Uterus (tissue), 4 donors: ENCODE measurements at places on chromosomes 2 and 18. TPM values are rescaled to one million over a fixed set of nuclear protein-coding genes. Genes with fewer than 3 reads are reported as not detected.

GRCh38 chr2:201696151-201696659 lies 2.2 kb downstream of the MPP4 start:
- no peaks in the 10 kb centered on the region for H3K4me1 ChIP-seq
- H3K27me3 ChIP-seq, result no peaks in the 10 kb centered on the region
- peak overlapping the region; percentile 50 for H3K27ac ChIP-seq
- no peaks in the 10 kb centered on the region for H3K36me3 ChIP-seq

Gene VWA3B
- total RNA-seq, result not detected

Gene NYAP2
- not detected for total RNA-seq

- DNase-seq, result no peak
- H3K27me3 ChIP-seq, result no peaks in the 10 kb centered on the region
- no peaks in the 10 kb centered on the region for H3K36me3 ChIP-seq
- no peaks in the 10 kb centered on the region for H3K4me1 ChIP-seq
- no peak overlapping the region for H3K27ac ChIP-seq
Observed at GRCh38 chr2:14915983-14916382, 283.5 kb downstream of the LRATD1 start.

- H3K27me3 ChIP-seq, result no peaks in the 10 kb centered on the region
- H3K4me1 ChIP-seq, result no peaks in the 10 kb centered on the region
- peak overlapping the region; percentile 87 for H3K27ac ChIP-seq
- peak overlapping the region; percentile 42 for H3K4me3 ChIP-seq
- H3K36me3 ChIP-seq, result no peaks in the 10 kb centered on the region
Observed at GRCh38 chr2:64865073-64865830, 123.9 kb upstream of the SLC1A4 start.

DNA sequence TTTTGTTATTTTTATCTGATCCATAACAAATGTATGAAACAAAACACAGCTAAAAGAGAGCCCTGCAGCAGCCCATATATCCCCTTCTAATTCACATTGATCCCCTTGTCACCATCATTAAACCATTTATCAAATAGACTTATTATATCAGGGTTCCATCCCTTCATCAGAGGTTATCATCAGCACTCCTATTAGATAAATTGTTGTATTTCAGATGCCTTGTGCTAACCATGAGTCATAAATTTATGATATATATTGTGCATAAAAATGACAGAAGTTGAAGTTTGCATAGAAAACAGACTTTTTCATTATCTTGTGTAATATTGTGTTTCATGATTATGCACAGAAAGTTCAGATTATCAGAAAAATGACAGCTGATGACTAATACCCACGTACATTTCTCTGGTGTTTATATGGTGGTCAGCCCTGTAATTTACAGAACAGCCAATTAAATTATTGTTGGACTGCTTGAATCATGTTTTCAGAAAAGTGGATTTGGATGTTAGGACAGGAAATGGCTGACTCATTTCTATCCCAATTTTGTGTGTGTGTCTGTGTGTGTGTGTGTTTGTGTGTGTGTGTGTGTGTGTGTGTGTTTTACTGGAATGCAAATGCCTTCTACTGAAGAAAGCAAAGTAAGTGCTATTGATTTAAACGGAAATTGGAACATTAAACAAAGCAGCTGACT lies 80.9 kb downstream of the PPP1R1C start:
- H3K27ac ChIP-seq, result no peak overlapping the region
- no peaks in the 10 kb centered on the region for H3K27me3 ChIP-seq
- H3K4me1 ChIP-seq, result no peaks in the 10 kb centered on the region

GRCh38 chr2:21254170-21254965 lies 130.6 kb downstream of the TDRD15 start:
- H3K4me1 ChIP-seq, result no peaks in the 10 kb centered on the region
- no peaks in the 10 kb centered on the region for H3K27me3 ChIP-seq
- no peak for DNase-seq
- H3K4me3 ChIP-seq, result no peak overlapping the region
- no peak overlapping the region for H3K27ac ChIP-seq

Gene STEAP3
- 5.9 TPM for total RNA-seq

Gene REG1B
- not detected for total RNA-seq

Gene CSRNP3
- 2.6 TPM for total RNA-seq

DNA sequence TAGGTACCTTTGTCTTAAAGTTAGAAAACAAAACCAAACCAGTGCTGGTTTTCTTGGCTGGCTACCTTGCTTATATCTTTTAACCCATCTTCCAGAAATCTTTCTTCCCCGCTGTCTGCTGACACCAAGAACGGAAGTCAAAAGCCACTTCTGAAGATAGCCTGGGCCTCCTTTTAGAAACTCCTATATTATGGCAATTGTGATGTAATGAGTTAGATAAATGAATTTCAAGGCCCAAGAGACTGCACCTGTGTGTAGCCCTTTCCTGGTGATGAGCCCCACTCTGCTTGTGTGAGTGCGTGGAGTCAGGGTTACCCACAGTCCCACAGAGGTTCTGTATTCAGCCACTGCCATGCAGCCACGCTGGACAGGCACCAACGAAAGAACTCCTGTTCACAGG lies 60.7 kb downstream of the ARMC9 start:
- H3K4me1 ChIP-seq, result no peaks in the 10 kb centered on the region
- H3K36me3 ChIP-seq, result no peaks in the 10 kb centered on the region
- no peaks in the 10 kb centered on the region for H3K27me3 ChIP-seq
- H3K4me3 ChIP-seq, result no peak overlapping the region
- H3K27ac ChIP-seq, result no peak overlapping the region
- no peak for DNase-seq

DNA sequence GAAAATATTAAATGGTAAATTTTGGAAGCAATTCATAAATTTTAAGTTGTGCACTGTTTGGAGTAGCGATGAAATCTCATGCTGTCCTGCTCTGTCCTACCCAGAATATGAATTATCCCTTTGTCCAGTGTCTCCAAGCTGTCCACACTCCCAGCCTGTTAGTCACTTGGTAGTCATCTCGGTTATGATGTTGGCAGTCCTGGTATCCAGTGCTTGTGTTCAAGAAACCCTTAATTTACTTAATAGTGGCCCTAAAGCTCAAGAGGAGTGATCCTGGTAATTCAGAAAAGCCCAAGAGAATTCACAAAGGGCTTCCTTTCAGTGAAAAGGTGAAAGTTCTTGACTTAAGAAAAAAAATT lies 71.8 kb upstream of the STAM2 start:
- no peaks in the 10 kb centered on the region for H3K27me3 ChIP-seq
- H3K4me3 ChIP-seq, result no peak overlapping the region
- no peaks in the 10 kb centered on the region for H3K4me1 ChIP-seq

- no peak overlapping the region for H3K27ac ChIP-seq
- H3K36me3 ChIP-seq, result no peaks in the 10 kb centered on the region
- no peaks in the 10 kb centered on the region for H3K4me1 ChIP-seq
- H3K27me3 ChIP-seq, result no peaks in the 10 kb centered on the region
- no peak for DNase-seq
Observed at GRCh38 chr2:74078466-74078865, 69.2 kb downstream of the BOLA3 start.

Gene UGT1A1
- total RNA-seq, result not detected

Gene GRB14
- not detected for total RNA-seq

- peaks cover 6% of the 10 kb centered on the region for H3K4me1 ChIP-seq
- peak overlapping the region; percentile 10 for H3K4me3 ChIP-seq
- H3K27me3 ChIP-seq, result no peaks in the 10 kb centered on the region
Observed at GRCh38 chr18:76487782-76488181, 7.3 kb downstream of the ZNF516 start.

DNA sequence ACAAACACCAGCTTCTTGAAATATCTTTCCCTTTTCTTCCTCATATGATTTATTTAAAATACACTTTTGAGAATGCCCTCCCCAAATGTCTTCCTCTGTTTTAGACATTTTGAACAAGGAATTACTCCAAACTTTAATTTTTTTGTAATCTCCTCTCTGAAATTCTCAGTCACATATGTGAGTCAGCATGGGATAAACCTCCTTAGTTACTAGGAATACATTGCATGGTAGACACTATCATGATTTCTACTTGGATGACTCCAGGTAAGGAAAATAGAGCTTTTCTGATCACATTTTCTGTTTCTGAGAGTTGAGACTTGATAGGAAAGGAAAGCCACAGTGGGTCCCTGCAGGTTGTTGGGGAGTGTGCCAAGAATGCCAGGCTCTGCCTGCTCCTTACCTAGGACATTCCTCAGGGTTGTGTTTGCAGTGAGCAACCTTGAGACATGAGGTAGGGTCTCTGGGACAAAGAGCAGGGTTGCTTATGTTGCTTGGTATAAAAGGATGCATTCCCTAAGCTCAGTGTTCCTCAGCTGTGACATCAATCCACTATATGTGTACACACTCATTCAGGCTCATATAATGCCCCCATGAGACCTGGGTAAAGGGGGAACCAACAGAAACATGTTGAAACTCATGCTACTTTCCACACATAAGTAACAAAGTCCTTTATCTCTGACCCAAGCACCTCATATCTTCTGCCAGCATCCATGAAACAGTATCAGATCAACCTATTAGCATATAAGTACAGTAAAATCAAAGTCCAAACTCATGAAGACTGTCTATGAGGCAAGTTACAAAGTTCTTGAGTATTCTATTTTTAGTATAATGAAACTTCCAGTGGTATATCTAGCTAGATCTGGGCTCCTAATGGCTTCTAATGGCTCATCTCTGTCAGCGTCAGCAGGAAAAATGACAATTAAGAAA lies 112.8 kb upstream of the SCN1A start:
- H3K4me3 ChIP-seq, result no peak overlapping the region
- H3K27me3 ChIP-seq, result no peaks in the 10 kb centered on the region
- no peaks in the 10 kb centered on the region for H3K36me3 ChIP-seq
- no peak overlapping the region for H3K27ac ChIP-seq
- H3K4me1 ChIP-seq, result no peaks in the 10 kb centered on the region

Gene DCAF17
- 21.8 TPM for total RNA-seq

GRCh38 chr2:80365762-80366161 lies 61.2 kb upstream of the LRRTM1 start:
- H3K36me3 ChIP-seq, result no peaks in the 10 kb centered on the region
- no peak overlapping the region for H3K27ac ChIP-seq
- no peak overlapping the region for H3K4me3 ChIP-seq
- no peaks in the 10 kb centered on the region for H3K27me3 ChIP-seq
- no peaks in the 10 kb centered on the region for H3K4me1 ChIP-seq

DNA sequence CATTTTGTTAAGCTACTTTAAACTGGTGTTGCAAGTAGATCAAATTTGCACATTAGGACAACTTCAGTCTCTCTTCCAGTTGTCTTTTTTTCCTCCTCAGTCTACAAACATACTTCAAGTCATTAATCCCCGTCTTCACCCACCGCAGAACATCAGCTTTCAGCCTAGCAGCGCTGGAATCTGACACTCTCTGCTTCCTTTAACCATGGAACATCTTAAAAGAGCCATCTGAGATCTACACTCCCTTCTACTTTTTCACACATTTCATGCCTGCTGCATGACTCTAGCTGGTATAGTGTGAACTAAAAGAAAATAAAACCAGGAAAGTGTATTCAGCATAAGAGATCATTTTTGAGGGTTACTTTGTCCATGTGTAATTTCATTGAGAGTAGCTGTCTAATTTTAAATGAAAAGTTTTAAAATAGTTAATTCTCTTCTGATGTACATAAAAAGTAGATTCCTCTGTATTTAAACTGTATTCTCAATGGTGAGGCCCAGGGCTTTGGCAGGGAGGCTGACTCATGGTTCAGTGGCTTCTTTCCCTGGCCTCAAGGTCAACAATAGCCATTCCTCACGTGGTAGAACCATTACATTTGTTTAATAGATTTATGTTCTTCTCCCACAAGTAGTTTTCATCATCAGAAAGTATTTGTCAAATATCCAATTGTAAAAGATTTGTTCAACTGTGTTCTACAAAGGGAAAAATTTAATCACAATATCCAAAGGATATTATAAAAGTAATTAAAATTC lies 16.5 kb downstream of the SGPP2 start:
- H3K4me3 ChIP-seq, result no peak overlapping the region
- no peaks in the 10 kb centered on the region for H3K36me3 ChIP-seq
- H3K27ac ChIP-seq, result no peak overlapping the region

DNA sequence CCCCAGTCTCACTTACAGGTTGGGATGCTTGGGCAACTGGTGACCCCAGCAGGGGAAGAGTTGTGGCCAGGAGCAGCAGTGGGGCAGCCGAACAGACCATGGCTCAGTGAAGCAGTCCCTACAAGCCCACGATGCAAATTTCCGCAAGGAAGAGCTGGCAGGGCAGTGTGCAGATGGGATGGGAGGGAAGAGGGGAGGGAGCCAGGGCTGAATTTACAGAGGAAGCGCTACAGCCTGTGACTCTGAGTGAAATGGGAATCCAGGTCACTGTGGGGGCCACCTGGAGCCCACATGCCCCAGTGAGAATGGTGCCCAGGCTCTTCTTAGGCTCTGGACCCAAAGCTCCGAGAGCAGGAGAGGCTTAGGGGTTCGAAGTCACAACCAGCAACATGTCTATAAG lies 27.0 kb upstream of the SELENOI start:
- H3K36me3 ChIP-seq, result no peaks in the 10 kb centered on the region
- H3K27me3 ChIP-seq, result no peaks in the 10 kb centered on the region
- H3K4me3 ChIP-seq, result no peak overlapping the region
- H3K4me1 ChIP-seq, result no peaks in the 10 kb centered on the region
- no peak for DNase-seq

Gene TRIM43
- not detected for total RNA-seq

- peaks cover 13% of the 10 kb centered on the region for H3K4me1 ChIP-seq
- no peak for DNase-seq
- no peaks in the 10 kb centered on the region for H3K36me3 ChIP-seq
- no peak overlapping the region for H3K4me3 ChIP-seq
- H3K27me3 ChIP-seq, result peaks cover 12% of the 10 kb centered on the region
Observed at GRCh38 chr2:96114903-96115581, 1.3 kb downstream of the ADRA2B start.

- H3K27me3 ChIP-seq, result no peaks in the 10 kb centered on the region
- H3K27ac ChIP-seq, result no peak overlapping the region
- DNase-seq, result no peak
- no peak overlapping the region for H3K4me3 ChIP-seq
Observed at GRCh38 chr18:78407466-78407844, 572.2 kb upstream of the SALL3 start.

Gene SERPINB13
- total RNA-seq, result not detected

Gene ZCCHC2
- total RNA-seq, result 44.8 TPM

- no peaks in the 10 kb centered on the region for H3K36me3 ChIP-seq
- H3K4me3 ChIP-seq, result no peak overlapping the region
- no peak for DNase-seq
- H3K27me3 ChIP-seq, result no peaks in the 10 kb centered on the region
- H3K27ac ChIP-seq, result no peak overlapping the region
Observed at GRCh38 chr2:27280826-27281225, 1.4 kb upstream of the TRIM54 start.
